ENCODE measurements at places on chromosomes 1 and 21.

DNA sequence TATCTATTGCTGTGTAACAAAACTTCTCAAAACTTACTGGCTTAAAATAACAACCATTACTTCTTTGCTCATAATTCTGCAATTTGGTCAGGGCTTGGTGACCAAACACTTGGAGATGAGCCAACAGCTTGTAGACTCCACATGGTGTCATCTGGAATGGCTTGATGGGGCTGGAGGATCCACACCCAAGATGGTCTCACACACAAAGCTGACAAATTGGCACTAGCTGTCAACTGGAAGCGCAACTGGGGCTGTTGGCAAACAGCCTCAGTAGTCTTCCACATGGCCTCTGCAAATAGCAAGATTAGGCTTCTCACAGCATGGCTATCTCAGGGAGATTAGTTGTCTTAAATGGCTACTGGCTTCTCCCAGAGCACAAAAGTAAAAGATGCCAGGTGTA is 27.1 kb upstream of the MTF2 start:
- DNase-seq, result no peak

DNA sequence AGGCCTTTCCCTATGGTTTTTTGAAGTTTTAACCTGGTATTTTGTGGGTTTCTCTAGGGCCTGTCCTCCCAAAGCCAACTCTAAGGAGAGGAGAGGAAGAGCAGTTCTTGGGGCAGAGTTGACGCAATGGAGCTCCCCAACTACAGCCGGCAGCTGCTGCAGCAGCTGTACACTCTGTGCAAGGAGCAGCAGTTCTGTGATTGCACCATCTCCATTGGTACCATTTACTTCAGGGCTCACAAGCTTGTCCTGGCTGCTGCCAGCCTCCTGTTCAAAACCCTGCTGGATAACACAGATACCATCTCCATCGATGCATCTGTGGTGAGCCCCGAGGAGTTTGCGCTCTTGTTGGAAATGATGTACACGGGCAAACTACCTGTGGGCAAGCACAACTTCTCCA is 38.2 kb downstream of the ZBTB40 start:
- DNase-seq, result no peak

- no peak for DNase-seq
Measured at GRCh38 chr1:105122041-105122440, 1372.3 kb downstream of the AMY1C start.

- DNase-seq, result no peak
Measured at GRCh38 chr1:112702067-112702395, 4.9 kb downstream of the RHOC start.

- no peak for DNase-seq
Measured at GRCh38 chr1:186785503-186785902, 43.2 kb upstream of the PLA2G4A start.

All from activated T-helper 1 cell treated with Interleukin-2 at 50 U/mL for 16 hours (primary cell).